ENCODE measurements at places on chromosomes 12 and 14. TPM values are rescaled to one million over a fixed set of nuclear protein-coding genes. Genes with fewer than 3 reads are reported as not detected.

The MYO1A gene
- 2.1 TPM for total RNA-seq

The TSPAN19 gene
- not detected for total RNA-seq

The RAB5B gene
- 26.0 TPM for total RNA-seq

The PMCH gene
- total RNA-seq = not detected

The KRT2 gene
- not detected for total RNA-seq

The FGF23 gene
- total RNA-seq = not detected

The SMARCD1 gene
- 55.1 TPM for total RNA-seq

The CLEC7A gene
- total RNA-seq = not detected

The ASPG gene
- not detected for total RNA-seq

The CFAP54 gene
- 0.45 TPM for total RNA-seq

The LALBA gene
- not detected for total RNA-seq

The C12orf50 gene
- total RNA-seq = not detected
